ENCODE measurements at places on chromosomes 4 and X. TPM values are rescaled to one million over a fixed set of nuclear protein-coding genes. Genes with fewer than 3 reads are reported as not detected.

Gene C4orf50
- not detected for total RNA-seq

Gene STS
- 15.1 TPM for total RNA-seq

Gene NPY5R
- 0.21 TPM for total RNA-seq

Gene FDCSP
- not detected for total RNA-seq

Gene ADH1A
- 0.17 TPM for total RNA-seq

Gene GLRB
- total RNA-seq = 0.42 TPM

Gene DMP1
- total RNA-seq = not detected

Gene CXCL10
- 0.72 TPM for total RNA-seq

Gene APLN
- total RNA-seq = 2.7 TPM
